AG04450 (cell line): ENCODE measurements at places on chromosomes 12 and 14.

- DNase-seq: no peak
Measured at GRCh38 chr12:120453977-120454376, 7.7 kb downstream of the GATC start.

GRCh38 chr14:58560208-58560607, 77.6 kb upstream of the DACT1 start:
- no peak for DNase-seq

- no peak for DNase-seq
Measured at GRCh38 chr14:94079891-94080620, 946 bp downstream of the DDX24 start.

DNA sequence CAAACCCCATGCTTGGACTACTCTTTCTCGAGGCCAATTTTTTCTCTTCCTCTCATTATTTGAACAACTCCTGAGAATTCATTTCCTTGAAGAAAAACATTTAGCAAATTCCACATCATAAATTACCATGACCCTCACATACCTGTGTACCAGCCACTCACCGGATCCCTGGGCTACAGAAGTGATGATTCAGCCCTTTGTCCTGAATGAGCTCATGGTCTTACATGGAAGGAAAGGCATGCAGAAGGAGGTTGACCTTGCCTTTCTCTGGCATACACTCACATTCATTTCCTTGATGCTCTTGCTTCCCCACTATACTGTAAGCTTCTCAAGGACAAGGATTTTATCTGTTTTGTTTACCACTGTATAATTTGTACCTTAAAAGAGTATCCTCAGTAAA, 191.5 kb downstream of the SLC5A8 start:
- peak; percentile 60 for DNase-seq

DNA sequence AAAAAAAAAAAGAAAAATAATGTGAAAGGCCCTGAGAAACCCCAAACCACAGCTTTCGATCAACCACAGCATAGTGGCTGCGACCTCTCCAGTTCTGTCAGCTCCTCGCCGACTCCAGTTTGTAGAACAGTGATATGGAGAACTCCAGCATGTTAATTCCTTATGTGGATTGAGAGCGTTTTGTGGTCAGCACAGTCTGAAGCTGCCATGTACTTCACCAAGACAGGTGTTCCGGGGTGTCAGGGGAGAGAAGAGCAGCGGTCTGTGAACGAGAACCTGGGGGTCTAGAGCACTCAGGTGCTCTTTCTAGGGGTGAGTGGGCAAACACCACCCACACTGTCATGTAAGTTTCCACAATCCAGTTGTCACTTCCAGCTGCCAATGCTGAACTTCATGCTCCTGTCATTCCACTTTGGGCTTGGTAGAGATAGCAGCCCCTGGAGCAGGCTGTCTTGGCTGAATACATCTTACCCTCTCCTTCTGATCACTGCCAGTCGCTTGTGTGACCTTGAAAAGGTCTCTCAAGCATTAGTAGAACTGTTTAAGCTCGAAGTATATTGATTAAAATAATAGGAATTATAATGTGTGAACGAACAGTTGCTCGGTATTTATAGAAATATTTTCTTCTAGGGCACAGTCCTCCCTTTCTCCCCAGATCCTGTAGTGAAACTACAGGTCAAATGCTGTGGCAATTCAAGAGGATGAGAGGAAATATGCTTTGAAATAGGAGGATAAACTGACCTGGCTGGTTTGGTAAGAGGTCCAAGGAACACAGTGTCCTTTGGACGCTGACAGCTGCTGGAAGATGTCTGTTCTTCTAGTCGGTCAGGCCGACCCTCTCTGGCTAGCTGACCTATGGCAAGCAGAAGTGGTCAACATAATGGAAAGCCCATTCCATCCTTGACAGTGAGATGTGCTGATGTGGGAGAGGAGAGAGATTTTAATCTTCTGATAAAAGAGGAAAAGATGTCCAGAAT, 15.7 kb upstream of the MAX start:
- DNase-seq: no peak

DNA sequence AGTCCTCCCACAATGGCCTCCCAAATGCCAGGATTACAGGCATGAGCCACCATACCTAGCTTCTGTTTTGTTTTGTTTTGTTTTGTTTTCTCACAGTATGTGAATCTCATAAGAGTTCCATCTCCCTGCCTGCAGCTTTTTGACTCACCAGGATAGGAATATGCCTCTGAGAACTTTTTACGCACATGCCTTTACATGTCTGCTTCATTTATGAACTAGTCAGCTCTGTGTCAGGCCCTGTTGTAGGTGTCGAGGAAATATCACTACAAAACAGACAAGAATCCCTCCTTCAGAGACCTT, 89.0 kb downstream of the BORCS5 start:
- DNase-seq: no peak

GRCh38 chr14:72516936-72517700, 376.8 kb downstream of the DPF3 start:
- DNase-seq: peak; percentile 77

DNA sequence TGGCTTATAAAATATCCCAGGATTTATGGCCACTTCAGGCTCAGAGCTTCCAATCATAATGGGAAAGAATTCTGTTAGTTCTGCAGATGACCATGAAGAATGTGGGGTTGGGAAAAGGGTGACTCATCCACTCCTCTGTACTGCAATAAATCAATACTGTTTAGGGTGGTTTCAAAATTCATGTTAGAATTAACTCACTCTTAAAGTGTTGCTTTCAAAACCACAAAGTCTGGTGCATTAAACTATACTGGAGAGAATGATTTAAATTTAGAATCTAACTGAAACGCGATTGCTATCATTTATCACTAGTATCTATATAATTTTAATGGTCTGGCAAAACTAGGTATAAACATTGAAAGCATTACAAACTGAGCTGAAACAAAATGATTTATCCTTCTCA, 798 bp downstream of the CCDC198 start:
- DNase-seq: no peak

DNA sequence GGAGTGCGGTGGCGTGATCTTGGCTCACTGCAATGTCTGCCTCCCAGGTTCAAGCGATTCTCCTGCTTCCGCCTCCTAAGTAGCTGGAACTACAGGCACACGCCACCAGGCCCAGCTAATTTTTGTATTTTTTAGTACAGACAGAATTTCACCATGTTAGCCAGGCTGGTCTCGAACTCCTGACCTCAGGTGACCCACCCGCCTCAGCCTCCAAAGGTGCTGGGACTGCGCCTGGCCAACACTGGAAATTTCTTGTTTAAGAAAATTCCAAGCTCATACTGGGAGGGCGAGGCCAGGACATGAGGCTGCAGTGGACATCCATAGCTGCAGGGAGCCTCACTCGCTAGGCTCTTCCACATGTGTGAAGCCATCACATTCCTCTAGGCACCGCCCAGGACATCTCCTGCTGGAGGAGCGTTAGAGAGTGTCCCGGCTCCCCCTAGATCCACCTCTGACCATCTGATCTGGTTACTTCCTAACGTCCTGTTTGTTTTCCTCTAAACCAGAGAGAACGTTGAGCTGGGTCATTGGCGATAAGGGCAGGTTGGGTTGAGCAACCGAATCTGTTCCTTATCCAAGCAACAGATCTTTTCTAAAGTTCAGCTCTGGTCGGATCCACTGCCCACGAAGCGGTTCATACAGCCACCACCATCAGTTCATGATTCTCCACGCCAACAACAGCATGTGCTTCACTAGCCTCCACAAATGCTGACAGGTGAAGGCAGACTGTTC, 108.2 kb upstream of the MED13L start:
- DNase-seq: no peak

DNA sequence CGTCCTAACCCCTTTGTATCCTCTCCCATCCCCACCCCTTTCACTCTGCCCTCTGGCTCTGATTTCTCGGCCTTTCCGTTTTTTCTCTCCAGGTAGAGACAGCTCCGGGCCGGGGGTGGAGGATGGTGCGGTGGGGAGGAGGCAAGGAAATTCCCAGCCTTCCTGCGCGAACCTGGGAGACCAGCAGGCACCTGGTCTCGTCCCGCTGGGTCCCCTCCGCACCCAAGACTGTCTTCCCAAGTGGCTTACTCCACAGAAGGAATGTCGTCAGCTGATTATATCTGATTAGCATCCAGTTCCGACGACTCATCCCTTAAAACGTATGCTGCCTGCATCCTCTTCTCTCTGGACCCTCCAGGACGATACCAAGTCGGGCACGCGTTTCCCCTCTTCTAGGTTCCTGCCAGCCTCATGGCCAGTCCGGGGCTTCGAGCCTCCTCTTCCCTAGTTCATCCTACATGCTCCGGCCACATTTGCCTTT, 42.2 kb upstream of the CAPRIN2 start:
- no peak for DNase-seq
